ENCODE measurements at places on chromosomes 5 and 9.

- DNase-seq, result no peak
Measured at GRCh38 chr5:16564248-16564867, 52.4 kb downstream of the RETREG1 start.

- no peak for DNase-seq
Measured at GRCh38 chr9:34589636-34590380, at the start of gene CNTFR. Gene CNTFR (minus strand): TSS chr9:34589724. CDS start chr9:34568981, 20,743 bp downstream.

- DNase-seq, result no peak
Measured at GRCh38 chr5:178319541-178320041, 87.0 kb upstream of the PHYKPL start.

- no peak for DNase-seq
Measured at GRCh38 chr5:157130925-157131324, 11.7 kb downstream of the MED7 start.

GRCh38 chr5:64632251-64632650 lies 58.1 kb upstream of the SHISAL2B start:
- no peak for DNase-seq

DNA sequence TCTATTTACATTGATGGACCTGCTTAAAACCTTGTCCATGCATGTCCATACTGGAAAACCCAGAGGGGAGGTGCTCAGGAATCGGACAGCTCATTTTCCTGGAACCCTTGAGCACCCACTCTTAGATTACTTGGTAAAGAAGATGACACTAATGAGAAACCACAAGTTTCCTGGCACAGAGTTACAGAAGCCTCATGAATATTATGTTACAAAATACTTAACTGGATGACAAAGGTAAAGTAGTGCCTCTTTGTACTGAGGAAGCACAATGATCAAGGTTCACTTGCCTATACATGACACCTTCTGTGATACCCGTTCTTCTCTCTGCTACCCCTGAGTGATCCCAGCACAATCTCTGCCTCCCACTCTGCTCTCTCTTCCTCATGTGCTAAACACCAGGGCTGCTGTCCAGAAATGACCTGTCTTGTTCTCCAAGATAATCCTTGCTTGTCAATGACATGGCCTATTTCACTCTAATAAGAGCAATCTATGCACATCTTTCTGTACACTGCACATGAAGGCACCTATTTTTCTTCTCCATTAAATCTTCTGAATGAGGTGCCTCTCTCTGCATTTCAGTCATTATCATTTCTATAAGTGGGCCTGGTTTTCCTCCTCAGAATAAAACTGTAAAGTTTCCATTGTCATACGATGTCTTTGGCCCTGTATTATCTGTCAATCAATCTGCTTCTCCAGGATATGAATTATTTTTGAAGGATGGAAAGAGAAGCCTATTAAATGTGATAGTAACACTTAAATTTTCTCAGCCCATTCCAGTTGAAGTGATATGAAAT lies 684.0 kb upstream of the ACO1 start:
- no peak for DNase-seq

DNA sequence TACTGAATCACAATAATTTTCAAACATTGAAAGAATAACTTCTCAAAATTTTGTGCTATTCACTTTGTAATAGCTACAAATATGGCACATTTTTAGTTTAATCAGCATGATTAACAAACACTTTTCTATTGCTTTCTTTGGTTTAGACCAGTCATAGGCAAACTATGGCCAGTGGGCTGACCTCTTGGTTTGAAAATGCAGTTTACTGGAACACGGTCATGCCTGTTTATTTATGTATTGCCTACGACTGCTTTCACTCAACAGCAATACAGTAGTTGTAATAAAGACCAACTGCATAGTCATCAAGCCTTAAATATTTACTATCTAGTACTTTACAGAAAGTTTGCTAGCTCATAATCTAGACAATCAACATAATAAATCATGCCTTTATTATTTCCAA lies 810.8 kb downstream of the TLE1 start:
- no peak for DNase-seq

DNA sequence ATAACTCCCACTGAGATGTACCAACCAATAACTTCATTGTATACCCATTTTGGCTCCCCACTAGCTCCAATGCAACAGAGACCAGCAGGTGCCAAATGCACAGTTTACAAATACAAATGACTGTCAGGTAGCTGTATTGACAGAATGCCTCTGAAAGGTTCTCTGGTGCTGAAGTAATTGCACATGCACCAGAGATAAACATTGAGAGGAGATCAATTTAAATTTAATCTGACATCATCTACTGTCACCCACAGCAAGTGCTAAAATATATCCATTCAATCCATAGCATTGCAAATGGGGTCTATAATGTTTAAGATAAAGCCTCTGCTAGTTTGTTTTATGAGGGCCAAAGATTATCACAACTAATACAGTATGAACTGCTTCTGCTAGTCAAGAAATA lies 80.2 kb downstream of the STX17 start:
- no peak for DNase-seq

GRCh38 chr5:157059093-157059539 lies at the start of gene HAVCR1:
Gene HAVCR1 (minus strand): TSS chr5:157059116. CDS start chr5:157057943, 1,173 bp downstream.
- DNase-seq, result no peak

DNA sequence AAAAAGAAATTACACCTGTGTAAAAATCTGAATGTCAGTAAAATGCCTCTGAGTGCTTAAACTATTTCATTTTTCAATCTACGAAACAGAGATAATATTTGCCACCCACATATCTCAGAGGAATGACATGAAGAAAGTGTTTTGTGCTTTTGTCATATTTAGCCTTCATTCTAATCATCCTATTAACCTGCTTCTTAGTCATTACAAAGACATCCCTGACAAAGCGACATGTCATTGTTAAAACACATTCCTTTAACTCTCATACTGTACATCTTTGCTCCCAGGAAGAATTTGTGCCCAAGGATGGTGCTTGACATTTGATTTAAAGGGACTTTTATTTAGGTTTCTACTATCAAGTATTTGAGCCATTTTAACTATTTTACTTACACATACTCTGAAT lies 275.9 kb downstream of the DMRTA1 start:
- no peak for DNase-seq

- no peak for DNase-seq
Measured at GRCh38 chr5:113232221-113232620, 202.6 kb downstream of the TSSK1B start.

- no peak for DNase-seq
Measured at GRCh38 chr9:18614651-18615050, 140.7 kb downstream of the ADAMTSL1 start.

GRCh38 chr9:121285835-121286687 lies 18.1 kb downstream of the GSN start:
- DNase-seq, result no peak

DNA sequence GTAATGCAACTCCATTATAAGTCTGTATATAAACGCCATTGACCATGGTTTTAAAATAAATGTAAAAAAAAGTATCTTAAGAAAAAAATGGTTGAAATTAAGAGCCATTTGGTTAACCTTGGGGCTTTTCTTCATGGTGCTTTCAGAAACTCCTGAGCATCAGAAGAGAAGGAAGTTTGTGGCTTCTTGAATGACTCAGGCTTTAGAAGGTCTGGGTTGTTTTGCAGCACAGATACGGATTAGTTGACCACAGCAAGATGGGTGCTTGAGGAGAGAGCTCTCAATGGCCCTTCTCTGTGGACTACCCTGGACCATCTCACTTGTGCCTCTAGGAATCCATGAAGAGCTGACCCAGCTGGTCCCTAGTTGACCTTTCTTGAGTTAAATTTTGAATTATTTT lies 189.5 kb downstream of the TMEM38B start:
- no peak for DNase-seq

- DNase-seq, result no peak
Measured at GRCh38 chr5:42591015-42591414, 165.6 kb upstream of the CCDC152 start.

DNA sequence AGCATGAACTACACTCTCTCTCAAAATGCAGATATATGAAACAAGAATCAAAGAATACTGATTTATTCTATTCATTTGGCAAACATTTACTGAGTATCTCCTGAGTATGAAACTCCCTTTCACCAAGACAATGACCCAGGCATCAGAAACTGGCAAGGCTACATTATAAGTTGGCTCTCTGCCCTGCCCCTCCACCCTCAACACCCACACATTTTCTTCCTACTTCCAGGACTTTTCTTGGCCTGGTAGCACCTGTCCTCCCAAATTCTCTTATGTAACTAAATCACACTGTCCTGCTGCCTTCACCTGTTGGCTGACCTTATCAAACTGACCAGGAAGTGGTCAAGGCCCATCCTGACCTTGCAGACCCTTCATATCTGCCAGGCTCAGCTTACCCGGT lies 3.5 kb downstream of the RASEF start:
- DNase-seq, result no peak

GRCh38 chr5:89374144-89374784 lies 491.3 kb upstream of the MEF2C start:
- no peak for DNase-seq

DNA sequence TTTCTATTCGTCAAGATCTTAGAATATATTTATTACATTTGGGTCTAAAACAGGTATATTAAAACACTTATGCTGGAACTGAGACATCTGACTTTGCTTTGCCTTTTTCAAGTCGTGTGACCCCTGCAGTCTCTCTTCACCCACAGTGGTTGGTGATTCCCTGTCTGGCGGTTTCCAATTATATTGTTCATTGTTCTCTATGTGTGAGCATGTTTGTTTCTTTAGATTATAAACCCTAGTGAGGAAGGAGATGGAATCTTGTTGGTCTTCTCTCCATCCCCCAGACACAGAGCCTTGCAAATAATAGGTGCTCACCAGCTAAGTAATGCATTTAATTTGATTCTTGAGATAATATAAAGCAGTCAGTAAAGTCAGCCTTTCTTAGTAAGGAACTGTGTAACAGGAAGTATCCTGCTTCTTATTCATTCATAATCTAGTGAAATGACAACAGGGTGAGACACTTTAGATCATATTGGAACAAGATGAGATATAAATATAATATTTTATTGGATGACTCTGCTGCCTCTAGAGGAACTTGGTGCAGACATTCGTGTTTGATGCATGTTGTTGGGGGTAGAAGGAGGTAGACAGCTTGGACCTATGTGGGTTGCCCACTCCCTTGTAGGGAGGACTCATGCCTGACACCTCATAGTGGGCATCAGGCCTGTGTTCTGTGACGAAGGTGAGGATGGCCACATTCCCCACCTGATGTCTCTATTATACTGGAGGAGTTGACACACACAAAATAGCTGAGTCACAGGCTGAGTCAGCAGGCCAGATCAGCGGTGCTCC lies 88.1 kb downstream of the FGF1 start:
- DNase-seq, result no peak

DNA sequence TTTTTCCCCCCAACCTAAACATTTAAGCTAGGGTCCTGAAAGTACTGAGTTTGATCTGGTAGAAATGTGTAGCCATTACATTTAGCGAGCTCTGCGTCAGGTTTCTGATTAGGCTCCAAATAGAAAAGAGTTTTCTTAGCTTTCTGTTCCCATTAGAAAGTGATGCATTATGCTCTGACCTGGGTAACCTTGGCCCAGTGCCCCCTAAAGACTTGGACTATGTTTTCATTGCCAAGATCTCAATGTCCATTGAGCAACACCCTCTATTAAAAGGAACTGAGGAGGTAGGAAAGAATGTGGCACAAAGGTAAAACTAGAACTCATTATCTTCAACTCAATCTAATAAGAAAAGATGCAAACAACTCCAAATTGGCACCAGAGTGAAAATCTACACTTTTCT lies 358.9 kb upstream of the PCSK5 start:
- no peak for DNase-seq

GRCh38 chr9:92562461-92562967 lies 26.7 kb upstream of the ECM2 start:
- DNase-seq, result no peak

DNA sequence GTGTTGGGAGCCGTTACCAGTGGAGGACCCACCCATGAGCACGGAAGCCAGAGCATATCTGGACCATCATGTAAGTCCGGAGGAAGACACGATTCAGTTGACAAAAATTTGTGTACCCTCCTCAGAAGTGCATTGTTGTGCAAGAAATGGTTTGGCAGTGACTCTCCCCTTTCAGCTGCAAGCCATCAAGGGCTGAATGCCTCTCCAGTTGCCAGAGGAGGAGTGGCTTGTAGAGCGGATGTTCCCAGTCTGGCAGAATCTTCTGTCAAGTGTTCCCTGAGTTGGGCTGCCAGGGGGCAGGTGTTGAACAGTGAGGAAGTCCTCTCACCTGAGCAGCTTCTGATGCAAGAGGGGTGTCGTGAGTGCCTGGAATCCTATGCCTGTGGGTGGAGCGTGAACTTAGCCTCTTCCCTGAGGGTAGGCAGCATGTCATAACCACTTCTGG lies 27.6 kb upstream of the CDKN2AIPNL start:
- no peak for DNase-seq

DNA sequence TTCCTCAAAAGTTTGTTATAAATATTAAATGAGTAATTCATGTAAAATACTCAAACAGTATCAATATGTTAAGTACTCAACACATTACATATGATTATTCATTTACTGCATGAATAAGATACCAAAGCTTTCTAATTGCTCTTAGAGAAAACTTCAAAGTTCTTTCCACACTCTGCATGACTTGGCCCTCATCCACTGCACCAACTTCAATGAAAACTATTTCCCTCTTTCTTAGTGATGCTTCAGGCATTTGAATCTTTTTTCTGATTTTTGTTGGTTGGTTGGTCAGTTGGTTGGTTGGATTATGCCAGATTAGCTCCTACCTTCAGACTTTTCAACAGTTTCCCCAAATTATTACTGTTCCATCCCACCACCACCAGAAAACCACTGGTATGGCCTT lies 314.7 kb upstream of the RGMB start:
- DNase-seq, result no peak

GRCh38 chr5:180599981-180600553 lies 8.8 kb upstream of the SCGB3A1 start:
- no peak for DNase-seq

DNA sequence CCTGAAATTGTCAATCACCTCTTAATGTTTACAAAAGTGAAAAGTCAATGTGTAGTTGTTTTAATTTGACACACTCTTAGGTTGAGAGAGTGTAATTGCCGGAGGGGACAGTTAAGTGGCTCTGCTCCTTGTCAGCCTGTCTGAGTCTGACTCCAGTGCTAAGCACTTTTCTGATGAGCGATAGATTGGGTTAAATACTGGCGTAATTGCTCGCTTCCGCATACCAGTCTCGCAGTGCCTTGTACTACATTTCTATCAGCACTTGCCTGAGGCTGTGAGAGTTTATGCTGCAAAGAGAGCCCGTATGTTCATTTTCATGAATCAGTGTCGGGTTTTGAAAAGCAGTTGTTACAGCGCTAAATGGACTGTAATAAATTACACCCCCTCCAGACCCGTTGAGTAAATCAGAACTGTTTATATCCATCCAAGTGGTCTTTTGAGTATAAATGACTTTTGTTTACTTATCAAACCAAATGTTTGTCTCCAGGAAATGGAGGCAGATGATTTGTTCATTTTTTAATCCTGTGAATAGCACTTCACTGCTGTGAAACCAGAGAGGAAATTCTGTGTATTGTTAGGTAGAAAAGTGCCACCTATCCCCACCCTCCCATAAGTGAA lies 41.0 kb upstream of the DMRT3 start:
- DNase-seq, result no peak

All from stimulated activated CD4-positive, alpha-beta T cell treated with anti-CD3 and anti-CD28 coated beads, Interleukin-1b, Interleukin-23, amount 100 ng/mL, for 1 hour (primary cell).